ENCODE measurements at places on chromosomes 13 and 19.

- DNase-seq, result peak; percentile 99
Observed at GRCh38 chr19:40465557-40466218, at the start of gene BLVRB. BLVRB (minus strand) TSS chr19:40465745; CDS start chr19:40465688, 57 bp downstream.

DNA sequence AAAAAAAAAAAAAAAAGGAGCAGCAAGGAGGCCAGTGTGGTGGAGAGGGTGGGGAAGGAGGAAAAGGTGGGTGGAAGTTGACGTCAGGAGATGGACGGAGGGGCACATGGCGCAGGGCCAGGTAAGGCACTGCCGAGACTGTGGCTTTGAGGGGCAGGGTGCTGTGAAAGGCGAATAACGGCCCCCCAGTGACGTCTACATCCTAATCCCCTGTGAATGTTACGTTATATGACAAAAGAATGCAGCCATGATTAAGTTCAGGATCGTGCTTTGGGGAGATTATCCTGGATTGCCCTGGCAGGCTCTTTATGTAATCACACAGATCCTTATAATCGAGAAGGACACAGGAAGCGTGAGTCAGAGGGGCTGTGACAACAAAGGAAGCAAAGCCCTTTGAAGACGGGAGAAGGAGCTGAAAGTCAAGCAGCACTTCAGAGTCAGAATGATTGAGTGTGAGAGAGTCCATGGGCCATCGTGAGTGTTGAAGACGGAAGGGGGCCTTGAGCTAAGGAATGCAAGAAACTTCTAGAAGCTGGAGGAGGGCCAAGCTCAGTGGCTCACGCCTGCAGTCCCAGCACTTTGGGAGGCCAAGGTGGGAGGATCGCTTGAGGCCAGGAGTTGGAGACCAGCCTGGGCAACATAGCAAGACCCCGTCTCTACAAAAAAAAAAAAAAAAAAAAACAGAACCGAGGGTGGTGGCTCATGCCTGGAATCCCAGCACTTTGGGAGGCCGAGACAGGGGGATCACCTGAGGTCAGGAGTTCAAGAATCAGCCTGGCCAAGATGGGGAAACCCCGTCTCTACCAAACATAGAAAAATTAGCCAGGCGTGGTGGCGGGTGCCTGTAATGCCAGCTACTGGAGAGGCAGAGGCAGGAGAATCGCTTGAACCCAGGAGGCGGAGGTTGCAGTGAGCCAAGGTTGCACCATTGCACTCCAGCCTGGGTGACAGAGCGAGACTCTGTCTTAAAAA is 13.8 kb upstream of the CEACAM16 start:
- DNase-seq, result peak; percentile 79

DNA sequence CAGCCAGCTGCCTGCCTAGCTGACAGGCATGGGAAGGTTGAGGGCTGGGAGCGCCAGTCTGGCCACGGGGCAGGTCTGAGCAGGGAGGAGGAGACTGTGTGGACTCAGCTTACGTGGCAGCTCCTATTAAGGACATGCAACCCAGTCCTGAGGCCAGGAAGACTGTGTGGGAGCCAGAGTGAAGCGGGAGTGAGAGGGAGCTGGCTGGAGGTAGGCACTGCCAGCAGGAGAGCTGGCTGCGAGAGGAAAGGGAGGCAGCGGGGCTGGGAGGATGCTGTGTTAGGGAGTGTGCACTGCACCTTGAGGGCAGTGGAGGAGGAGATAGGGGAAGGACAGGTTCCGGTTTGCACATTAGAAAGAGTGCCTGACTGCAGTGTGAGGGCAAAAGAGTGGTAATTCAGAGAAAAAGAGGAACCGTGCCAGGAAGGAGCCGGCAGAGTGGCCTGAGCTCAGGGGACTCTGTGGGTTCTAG is 99.2 kb downstream of the SLC7A1 start:
- DNase-seq, result no peak

DNA sequence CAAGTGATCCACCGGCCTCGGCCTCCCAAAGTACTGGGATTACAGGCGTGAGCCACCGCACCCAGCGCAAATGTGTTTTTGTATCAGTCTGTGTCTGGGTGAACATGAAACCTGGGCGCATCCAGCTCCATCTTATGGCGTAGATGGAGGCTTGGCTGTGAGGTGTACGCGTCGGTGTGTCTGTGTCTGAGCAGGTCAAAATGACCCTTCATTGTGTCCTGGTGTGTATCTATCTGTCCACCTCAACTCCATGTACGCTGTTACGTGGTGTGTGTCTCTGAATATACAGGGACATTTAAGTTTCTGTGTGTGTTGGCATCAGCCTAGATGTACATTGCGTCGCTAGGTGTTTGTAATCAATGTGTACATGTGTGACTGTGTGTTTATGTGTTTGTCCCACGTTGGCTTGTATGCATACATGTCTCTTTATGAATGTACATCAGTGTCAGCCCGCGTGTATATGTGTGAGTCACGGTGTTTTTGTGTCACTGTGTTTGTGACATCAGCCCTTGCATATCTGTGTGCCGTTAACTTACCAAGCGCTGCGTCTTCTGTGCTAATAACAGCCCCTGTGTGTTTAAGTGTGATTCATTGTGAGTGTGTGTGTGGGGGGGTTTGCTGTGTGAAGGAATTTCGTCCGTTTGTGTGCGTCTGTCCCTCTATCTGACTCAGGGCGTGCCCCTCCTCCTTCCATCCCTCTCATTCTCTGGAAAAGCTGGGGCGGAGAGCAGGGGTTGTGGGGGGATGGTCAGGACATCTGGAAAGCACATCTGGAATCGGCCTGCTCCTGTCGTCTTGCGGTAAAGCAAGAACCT is 6.4 kb downstream of the AXL start:
- DNase-seq, result peak; percentile 94

DNA sequence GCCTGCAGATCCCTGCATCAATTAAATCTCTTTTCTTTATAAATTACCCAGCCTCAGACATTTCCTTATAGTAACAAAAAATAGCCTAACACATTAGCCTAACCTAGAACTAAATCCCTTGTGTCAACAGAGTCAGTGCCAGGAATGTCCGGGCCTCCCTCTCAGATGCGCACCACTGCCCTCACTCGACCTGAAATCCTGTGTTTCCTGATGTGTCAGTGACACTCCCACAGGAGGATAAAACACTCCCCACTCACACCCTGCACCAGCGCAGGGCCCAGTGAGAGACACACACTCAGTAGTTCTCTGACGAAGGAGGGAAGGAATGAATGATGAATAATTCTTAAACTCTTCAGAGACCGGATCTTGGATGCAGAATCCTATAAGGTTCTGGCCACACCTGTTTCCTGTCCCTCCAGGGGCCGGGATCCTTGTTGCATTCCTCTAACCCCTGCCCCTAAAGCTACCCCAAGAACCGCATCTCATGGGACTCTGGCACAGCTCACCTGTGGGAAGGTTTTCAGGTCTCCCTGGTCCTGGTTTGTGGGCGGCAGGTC is 3.1 kb downstream of the CEACAM3 start:
- DNase-seq, result no peak

- no peak for DNase-seq
Observed at GRCh38 chr13:31739226-31739625, at the start of gene RXFP2. RXFP2 (plus strand) TSS chr13:31739526; CDS start chr13:31739613, 87 bp downstream.

DNA sequence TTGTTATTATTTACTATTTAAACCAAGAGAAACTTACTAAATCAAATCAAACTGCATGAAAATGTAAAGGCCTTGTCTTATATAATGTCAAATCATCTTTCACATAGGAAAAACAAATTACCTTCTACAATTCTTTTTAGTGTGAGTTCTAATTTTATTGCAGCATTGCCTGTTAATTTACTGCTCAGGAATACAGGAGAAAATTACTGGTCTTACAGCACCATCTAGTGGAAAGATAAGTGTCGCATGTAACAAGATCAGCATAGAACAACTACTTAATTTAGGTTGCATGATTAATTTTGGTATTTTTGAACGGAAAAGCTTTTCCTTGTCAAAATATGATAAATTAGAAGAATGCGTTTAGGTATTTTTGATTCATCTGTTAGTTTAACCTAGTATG is 502.7 kb downstream of the UQCRFS1 start:
- DNase-seq, result peak; percentile 62

DNA sequence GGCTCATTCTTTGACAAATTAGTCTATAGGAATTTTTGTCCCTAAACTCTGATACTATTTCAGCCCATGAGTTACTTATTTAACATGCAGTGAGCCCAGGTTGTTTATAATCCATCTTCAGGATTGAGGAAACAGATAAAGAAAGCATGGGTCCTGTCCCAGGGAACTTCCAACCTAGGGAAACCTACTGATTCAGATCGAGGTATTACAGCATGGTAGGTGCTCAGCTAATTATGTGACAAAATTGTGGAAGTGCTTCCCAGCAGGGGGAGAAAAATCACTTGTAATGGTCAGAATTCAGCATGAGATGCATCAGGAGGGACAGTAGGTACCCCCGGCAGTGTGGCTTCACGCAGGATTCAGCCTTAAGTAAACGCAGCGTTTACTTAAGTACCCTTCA is 171.3 kb downstream of the NUFIP1 start:
- DNase-seq, result no peak

DNA sequence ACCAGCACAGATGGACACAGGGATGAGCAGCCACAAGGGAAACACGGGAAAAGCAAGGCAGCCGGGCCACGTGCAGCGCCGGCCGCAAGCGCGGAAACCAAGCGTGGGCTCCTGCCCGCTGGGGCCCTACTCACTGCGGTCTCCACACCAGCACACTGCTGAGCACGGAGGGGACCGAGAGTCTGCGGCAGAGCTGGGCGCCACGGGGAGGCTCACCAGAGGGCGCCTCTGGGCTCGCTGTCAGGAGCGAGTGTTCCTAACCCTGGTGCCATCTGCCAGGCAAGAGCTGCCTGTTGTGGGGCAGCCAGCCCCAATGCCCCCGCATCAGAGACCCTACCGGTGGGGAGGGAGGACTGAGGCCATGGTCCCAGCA is 26.5 kb downstream of the MPND start:
- peak; percentile 47 for DNase-seq

GRCh38 chr19:11023016-11023415 is 62.2 kb downstream of the SMARCA4 start:
- no peak for DNase-seq

- DNase-seq, result peak; percentile 92
Observed at GRCh38 chr13:79451500-79451962, 29.4 kb upstream of the NDFIP2 start.

- DNase-seq, result no peak
Observed at GRCh38 chr13:77535448-77535847, at the start of gene SCEL. SCEL (plus strand) TSS chr13:77535706; CDS start chr13:77555876, 20,170 bp downstream.

GRCh38 chr19:2782329-2782935 is 641 bp downstream of the SGTA start:
- DNase-seq, result no peak

DNA sequence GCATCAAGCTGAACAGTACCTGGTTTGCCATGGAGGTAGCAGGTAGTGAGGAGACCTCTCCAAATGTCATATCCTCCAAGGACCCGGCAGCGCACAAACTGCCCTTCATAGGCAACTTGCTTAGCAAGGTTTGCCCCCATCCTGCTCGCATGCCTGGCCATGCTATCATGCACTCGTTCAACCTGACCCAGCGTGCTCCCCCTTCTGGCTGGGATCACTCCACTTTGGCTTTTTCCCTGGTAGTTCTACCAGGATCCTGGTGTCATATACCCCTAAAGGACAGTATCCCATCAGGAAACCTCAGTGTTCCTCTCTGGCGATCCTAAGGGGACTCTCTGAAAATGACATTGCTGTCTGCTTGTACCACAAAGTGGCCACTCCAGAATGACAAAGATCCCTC is 38.6 kb upstream of the ZNF30 start:
- DNase-seq, result no peak

DNA sequence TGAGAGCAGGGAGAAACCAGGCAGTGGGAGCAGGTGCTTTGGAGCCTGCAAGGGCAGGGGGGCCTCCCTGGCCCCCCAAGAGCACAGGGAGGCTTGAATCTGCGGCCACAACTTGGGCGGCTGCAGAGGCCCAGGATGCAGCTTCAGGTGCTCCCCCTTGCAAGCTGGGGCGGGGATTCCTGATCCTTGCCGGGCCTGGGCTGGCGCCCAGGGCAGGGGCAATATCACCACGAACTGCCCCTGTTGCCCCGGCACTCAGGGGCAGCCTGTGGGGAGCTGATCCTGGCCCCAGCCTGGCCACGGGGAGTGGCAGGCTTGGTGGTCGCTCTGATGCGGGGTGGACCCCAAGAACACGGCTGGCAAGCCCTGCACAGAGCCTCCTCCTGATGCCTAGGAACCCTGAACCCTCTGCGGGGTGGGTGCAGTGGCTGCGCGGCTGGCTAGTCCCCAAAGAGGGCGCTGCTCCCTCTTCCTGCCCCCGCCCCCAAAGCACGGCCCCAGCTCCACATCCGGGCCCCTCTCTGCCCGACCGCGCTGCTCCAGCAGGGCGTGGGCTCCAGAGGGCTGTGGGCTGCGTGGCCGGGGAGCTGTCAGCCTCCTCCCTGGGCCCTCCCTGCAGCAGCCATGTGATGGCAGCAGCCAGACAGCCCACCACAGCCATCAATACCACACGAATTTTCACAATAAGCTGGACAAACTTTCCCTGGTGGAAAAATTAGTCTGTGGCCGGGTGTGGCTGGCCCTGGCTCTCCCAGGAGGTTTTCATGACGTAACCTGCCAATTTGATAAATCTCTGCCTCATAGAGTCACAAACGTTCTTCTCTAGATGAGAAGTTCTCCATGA is 21.0 kb downstream of the TNFSF9 start:
- peak; percentile 38 for DNase-seq

- DNase-seq, result no peak
Observed at GRCh38 chr19:46978171-46978869, 41.3 kb upstream of the NPAS1 start.

DNA sequence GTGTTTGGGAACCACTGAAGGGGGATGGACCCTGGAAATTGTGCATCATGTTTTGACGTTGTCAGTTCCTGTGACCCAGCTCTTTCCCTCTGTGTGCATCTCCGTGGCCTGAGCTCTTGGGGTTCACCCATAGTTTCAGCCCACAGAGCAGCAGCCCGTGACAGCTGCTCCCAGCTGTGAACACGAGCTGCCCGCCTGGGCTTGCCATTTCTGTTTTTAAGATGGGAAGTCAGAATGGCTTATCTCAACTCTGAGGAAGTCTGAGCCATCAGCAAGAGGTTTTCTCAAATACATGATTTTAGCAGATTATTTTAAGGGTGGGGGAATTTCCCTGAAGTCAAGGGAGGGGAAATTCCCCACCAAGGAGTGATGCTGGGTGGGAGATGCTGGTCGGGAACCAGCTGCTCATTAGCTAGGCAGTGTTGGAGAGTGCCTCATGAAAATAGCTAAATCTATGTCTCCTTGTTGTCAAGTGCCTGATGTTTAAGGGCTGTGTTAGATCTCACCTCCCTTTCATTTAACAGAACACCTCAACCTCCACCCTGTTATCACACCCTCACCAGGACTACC is 34.8 kb upstream of the C1QTNF9 start:
- DNase-seq, result no peak

GRCh38 chr13:77449265-77449664 is 86.2 kb upstream of the SCEL start:
- DNase-seq, result no peak

Data from AG08395 (cell line).